ENCODE measurements at places on chromosomes 13 and 19. TPM values are rescaled to one million over a fixed set of nuclear protein-coding genes. Genes with fewer than 3 reads are reported as not detected.

The OR7C1 gene
- total RNA-seq, result under 0.01 TPM

The ADGRE1 gene
- 2.1 TPM for total RNA-seq

The FFAR3 gene
- total RNA-seq, result 0.44 TPM

The LRRC63 gene
- 0.60 TPM for total RNA-seq

The ZNF724 gene
- 13.3 TPM for total RNA-seq

The RPL28 gene
- total RNA-seq, result 472 TPM

The ZNF208 gene
- 34.3 TPM for total RNA-seq

The ZNF99 gene
- total RNA-seq, result 1.3 TPM

The GCDH gene
- total RNA-seq, result 59.3 TPM

The CERS1 gene
- 8.6 TPM for total RNA-seq

The MUC16 gene
- total RNA-seq, result 10.1 TPM

The ICAM4 gene
- total RNA-seq, result 0.38 TPM

The CLDN10 gene
- total RNA-seq, result 12.3 TPM

The LAIR1 gene
- 5.1 TPM for total RNA-seq

The CATSPERD gene
- total RNA-seq, result not detected

The ZNF575 gene
- 1.0 TPM for total RNA-seq

The SIGLEC5 gene
- total RNA-seq, result 0.27 TPM

The LRFN3 gene
- 5.4 TPM for total RNA-seq

The SPACA4 gene
- not detected for total RNA-seq

The FCAR gene
- 5.2 TPM for total RNA-seq

The EFNA2 gene
- total RNA-seq, result 12.1 TPM

The PRRG2 gene
- total RNA-seq, result 0.77 TPM

The TGFBR3L gene
- total RNA-seq, result not detected

The ZNF749 gene
- 35.1 TPM for total RNA-seq

The SOX1 gene
- total RNA-seq, result 1.4 TPM

The LACC1 gene
- 5.9 TPM for total RNA-seq

The MYO1F gene
- 6.7 TPM for total RNA-seq

The AKAP8L gene
- total RNA-seq, result 125 TPM

The ZNF229 gene
- 17.2 TPM for total RNA-seq

The ZNF43 gene
- total RNA-seq, result 42.9 TPM

The RXFP2 gene
- total RNA-seq, result not detected

The CGB5 gene
- total RNA-seq, result not detected

The ZNF17 gene
- 33.2 TPM for total RNA-seq

The KRTDAP gene
- not detected for total RNA-seq

The ASPDH gene
- not detected for total RNA-seq

The ADM5 gene
- total RNA-seq, result 0.77 TPM

The CRTC1 gene
- 13.9 TPM for total RNA-seq

The KLF1 gene
- 2.1 TPM for total RNA-seq

The ZSCAN22 gene
- total RNA-seq, result 4.1 TPM

The HIF3A gene
- 73.6 TPM for total RNA-seq

The FAM124A gene
- total RNA-seq, result 16.2 TPM

The CNN1 gene
- 43.3 TPM for total RNA-seq

The PLIN3 gene
- 82.9 TPM for total RNA-seq

The TBXA2R gene
- 2.0 TPM for total RNA-seq

The ZNF441 gene
- 36.7 TPM for total RNA-seq

The LINGO3 gene
- 12.9 TPM for total RNA-seq

The DHRS12 gene
- total RNA-seq, result 16.2 TPM

The SWSAP1 gene
- total RNA-seq, result 1.5 TPM

The SYT5 gene
- total RNA-seq, result 16.4 TPM

The ZNF878 gene
- 0.27 TPM for total RNA-seq

The ZNF230 gene
- total RNA-seq, result 12.8 TPM

The NTN5 gene
- 1.6 TPM for total RNA-seq

The FCER2 gene
- total RNA-seq, result not detected

The DNAAF3 gene
- 2.0 TPM for total RNA-seq

The NTF4 gene
- 0.93 TPM for total RNA-seq

The RNF113B gene
- not detected for total RNA-seq

The ONECUT3 gene
- 0.55 TPM for total RNA-seq

The CASP14 gene
- total RNA-seq, result 0.27 TPM

Measured in camera-type eye (tissue), 1 donor.